ENCODE measurements at places on chromosomes 5 and 9. TPM values are rescaled to one million over a fixed set of nuclear protein-coding genes. Genes with fewer than 3 reads are reported as not detected.
A peak's percentile ranks its signal among the peaks of the same experiment; 100 is the strongest.

DNA sequence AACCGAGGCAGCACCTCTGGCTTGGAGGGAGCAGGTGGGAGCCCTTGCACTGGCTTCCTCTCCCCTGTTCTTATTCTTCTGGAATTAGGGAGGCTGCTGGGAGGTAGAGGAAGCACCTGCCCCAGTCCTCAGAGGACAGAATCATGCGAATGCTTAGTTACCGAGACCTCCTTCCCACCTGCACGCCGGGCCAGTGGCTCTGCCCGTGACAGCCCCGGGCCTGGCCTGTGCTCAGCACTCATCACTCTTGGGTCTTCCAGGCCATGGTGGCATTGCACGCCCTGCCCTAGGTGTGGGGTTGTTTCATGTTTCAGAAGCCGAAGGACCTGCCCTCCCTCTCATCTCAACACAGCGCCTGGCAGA lies 45.3 kb upstream of the NKD2 start:
- no peak for ATAC-seq

- ATAC-seq, result peak; percentile 99
Measured at GRCh38 chr5:112109331-112110007, 309.6 kb downstream of the EPB41L4A start.

DNA sequence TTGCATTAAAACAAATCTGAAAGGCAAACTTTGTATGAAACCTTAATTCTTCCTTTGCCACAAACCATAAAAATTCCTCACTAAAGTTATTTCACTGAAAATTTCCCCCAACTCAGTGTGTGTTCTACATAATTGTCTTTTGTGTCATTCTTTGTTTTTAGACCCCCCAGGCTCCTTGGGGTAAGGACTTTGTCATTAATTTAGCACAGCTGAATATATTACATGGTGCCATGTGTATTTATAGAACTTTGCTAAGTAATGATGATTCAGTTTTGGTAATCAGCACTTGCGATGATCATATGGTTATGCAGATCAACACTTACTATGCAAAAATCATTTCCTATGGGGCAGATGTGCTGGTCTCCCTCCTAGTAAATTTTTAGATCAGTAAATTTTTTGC lies 712.1 kb upstream of the MEF2C start:
- no peak for ATAC-seq

DNA sequence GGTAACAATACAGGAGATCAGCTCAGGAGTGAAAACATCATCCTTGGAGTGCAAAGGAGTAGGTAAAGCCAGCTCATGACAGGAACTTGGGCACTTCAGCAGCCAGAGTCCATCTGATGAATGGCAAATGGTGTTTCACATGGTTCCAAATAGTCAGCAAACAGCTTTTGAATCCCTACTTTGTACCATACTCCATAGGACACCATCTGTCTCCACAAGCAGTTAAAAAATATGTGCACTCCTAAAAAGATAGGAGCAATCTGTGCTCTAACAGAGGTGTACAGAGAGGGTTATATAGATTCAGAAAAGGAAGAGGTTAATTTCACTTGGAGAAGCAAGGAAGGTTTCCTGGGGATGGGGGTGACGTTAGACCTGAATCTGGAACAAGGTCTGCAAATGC lies 21.6 kb upstream of the B4GALT1 start:
- ATAC-seq, result no peak

GRCh38 chr5:32390819-32391591 lies 53.5 kb downstream of the ZFR start:
- ATAC-seq, result peak; percentile 43

DNA sequence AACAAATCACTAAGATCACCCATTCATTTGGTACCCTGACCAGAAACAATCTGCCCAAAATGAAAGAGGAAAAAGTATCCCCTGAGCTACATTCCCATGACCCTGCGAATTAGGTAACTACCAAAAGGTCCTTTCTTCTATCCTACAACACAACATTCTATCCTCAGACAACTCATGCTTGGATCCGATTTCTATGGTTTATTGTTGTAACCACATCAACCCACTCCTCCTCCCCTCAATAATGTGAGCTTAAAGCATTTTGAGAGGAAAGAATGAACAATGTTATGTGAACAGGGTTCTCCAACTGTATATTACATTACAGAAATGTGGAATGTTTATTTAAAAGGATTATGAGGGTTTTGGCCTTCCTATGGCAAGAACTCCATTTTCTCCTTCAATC lies 4.0 kb downstream of the SLC35D2 start:
- ATAC-seq, result no peak

ITGA1 gene
- total RNA-seq, result 5.1 TPM

SHB gene
- total RNA-seq, result 34.0 TPM

SLC4A9 gene
- total RNA-seq, result 0.08 TPM
